ENCODE measurements at places on chromosomes 7 and 10. TPM values are rescaled to one million over a fixed set of nuclear protein-coding genes. Genes with fewer than 3 reads are reported as not detected.

ALOX5 gene
- total RNA-seq: not detected

CLDN15 gene
- 1.6 TPM for total RNA-seq

EPHA1 gene
- total RNA-seq: not detected

LRRD1 gene
- total RNA-seq: under 0.01 TPM

CFAP70 gene
- 0.94 TPM for total RNA-seq

CAV1 gene
- 153 TPM for total RNA-seq

RGS10 gene
- total RNA-seq: 20.0 TPM

PIK3CG gene
- total RNA-seq: not detected

IFIT5 gene
- 10.7 TPM for total RNA-seq

IFIT1 gene
- 27.1 TPM for total RNA-seq

LBX1 gene
- total RNA-seq: not detected

PTPN20 gene
- 0.47 TPM for total RNA-seq

FAM237B gene
- total RNA-seq: not detected

SFTPA1 gene
- total RNA-seq: not detected

SPDYE11 gene
- total RNA-seq: not detected

JAKMIP3 gene
- 0.08 TPM for total RNA-seq

SYT15B gene
- total RNA-seq: not detected

UFSP1 gene
- total RNA-seq: 1.2 TPM

ASB10 gene
- total RNA-seq: not detected
